ENCODE measurements at places on chromosomes 11 and 22.

GRCh38 chr11:80107415-80107814 lies 666.6 kb upstream of the TENM4 start:
- DNase-seq, result no peak

DNA sequence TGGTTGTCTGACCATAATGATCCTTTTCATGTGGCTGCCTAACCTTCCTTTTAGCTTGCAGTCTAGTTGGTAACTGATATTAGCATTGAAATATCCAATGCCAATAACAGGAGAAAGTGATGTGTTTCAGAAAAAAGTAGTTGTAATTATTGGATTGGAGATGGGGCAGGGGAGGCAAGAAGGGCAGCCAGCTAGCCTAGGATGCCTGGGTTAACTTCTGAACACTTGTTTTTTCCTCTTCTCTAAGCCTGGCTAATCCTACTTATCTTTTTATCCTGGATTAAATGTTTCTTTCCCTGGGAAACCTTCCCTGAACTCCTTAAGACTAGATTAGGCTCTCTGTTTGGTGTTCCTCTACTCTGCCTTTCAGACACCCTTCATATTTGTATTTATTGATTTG lies 380.2 kb downstream of the TMEM135 start:
- DNase-seq, result no peak

DNA sequence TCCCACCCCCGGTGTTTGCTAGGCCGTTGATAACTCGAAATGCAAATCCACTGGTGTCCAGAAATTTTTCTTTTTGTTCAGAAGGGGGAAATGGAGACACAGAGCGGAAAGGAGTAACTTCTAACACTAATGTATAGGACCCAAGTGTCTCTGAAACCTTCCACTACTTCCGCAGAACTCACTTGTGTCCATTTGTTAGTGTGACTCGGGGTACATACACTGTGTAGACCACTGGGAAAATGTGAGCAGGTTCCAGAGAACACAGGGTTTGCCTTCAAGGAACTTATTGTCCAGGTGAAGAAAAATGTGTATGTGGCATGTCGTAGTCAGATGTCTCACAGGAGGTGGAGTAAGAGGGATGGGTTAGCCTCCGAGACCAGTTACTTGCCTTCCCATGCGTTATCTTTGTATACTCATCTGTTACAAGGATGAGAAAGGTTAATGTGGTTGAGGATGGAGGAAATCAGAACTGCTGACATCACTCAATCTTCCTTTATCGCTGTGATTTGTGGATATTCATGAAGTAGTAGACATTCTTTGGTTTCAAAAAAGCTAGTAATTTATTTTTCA lies 857 bp downstream of the ARCN1 start:
- no peak for DNase-seq

DNA sequence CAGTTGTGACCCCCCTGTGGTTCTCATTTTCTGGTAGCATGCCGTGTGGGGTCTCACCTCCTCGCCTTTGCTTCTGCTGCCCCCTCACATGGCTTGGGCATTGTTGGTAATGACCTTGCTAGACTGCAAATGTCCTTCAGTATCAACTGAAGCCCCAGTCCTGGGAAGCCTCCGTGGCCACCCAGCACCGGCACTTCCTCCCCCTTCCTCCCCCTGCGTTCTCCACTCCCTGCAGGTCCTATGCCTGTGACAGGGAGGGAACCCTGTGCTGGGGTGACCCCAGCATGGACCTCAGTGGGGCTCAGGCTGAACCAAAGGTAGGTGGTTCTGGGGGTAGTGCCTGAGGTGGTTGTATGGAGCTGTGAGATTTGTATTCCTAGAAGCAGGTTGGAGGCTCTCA lies 5.9 kb downstream of the ST3GAL4 start:
- DNase-seq, result no peak

DNA sequence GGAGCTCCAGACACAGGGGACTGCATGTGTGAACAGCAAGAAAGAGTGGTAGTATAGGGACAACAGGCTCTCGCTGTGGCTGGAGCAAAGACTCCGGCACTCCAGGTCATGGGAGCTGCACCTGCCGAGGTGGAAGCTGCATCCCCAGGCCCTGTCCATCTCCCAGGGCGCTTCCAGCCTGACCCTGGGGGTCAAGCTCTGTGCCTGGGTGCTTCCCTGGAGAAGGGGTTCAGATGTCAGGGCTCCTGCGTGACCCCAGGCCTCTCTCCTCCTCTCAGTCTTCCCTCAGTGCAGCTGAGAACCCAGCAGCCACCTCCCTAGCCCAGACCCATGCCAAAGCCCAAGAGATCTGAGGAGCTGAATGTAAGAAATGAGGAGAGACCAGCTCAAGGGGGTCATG lies 3.4 kb downstream of the TMPRSS4 start:
- no peak for DNase-seq

- no peak for DNase-seq
Measured at GRCh38 chr11:2752204-2752770, 52.5 kb upstream of the KCNQ1OT1 start.

GRCh38 chr11:2273771-2274170 lies 3.4 kb upstream of the ASCL2 start:
- DNase-seq, result no peak
